Neuronal stem cell (in vitro differentiated cells): ENCODE measurements at places on chromosomes 7 and 10.

- peak; percentile 58 for DNase-seq
Measured at GRCh38 chr7:157851501-157852067, 514.8 kb downstream of the DNAJB6 start.

GRCh38 chr7:20316706-20317105 is 14.0 kb upstream of the ITGB8 start:
- DNase-seq, result no peak

DNA sequence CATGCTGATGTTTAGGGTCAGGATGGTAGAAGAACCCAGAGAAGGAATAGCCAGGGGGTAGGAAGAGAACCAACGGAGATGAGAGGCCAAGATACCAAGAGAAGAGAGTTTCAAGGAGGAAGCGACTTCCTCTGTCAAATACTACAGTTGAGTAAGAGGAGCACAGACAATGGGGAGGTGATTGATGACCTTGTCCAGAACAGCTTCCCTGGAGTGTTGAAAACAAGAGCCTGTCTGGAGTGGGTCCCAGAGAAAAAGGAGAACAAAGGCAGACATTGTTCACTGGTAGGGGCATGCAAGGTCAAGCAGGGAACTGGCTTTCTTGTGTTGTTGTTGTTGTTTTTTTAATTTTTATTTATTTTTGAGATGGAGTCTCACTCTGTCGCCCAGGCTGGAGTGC is 9.6 kb upstream of the TRIM56 start:
- no peak for DNase-seq

DNA sequence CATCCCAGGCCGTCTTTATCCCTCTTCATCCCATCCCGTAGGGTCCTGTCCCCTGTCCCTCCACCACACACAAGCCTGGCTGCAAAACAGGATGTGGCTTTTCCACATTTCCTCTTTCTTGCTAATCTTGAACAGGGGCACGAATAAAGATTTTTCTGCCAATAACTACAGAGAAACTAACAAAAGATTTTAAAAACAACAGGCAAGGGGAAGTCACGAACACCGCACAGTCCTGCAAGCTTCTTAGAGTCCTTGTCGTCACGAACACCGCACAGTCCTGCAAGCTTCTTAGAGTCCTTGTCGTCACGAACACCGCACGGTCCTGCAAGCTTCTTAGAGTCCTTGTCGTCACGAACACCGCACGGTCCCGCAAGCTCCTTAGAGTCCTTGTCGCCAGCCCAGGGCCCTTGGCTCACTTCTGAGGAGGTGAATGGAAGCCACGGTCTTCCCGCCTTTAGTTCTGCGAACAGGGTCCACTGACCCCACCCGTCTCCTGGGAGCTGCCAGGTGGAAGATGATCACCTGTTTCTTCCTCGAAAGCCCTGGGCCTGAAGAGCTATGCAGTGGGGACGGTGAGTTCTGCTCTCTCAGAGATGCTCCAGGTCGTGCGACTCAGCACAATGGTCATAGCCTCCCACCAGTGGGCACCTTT is 10.3 kb upstream of the INSIG1 start:
- DNase-seq, result no peak

- DNase-seq, result no peak
Measured at GRCh38 chr7:158819571-158820203, 9.6 kb downstream of the ESYT2 start.

- no peak for DNase-seq
Measured at GRCh38 chr7:116227678-116228239, 17.4 kb downstream of the TES start.

DNA sequence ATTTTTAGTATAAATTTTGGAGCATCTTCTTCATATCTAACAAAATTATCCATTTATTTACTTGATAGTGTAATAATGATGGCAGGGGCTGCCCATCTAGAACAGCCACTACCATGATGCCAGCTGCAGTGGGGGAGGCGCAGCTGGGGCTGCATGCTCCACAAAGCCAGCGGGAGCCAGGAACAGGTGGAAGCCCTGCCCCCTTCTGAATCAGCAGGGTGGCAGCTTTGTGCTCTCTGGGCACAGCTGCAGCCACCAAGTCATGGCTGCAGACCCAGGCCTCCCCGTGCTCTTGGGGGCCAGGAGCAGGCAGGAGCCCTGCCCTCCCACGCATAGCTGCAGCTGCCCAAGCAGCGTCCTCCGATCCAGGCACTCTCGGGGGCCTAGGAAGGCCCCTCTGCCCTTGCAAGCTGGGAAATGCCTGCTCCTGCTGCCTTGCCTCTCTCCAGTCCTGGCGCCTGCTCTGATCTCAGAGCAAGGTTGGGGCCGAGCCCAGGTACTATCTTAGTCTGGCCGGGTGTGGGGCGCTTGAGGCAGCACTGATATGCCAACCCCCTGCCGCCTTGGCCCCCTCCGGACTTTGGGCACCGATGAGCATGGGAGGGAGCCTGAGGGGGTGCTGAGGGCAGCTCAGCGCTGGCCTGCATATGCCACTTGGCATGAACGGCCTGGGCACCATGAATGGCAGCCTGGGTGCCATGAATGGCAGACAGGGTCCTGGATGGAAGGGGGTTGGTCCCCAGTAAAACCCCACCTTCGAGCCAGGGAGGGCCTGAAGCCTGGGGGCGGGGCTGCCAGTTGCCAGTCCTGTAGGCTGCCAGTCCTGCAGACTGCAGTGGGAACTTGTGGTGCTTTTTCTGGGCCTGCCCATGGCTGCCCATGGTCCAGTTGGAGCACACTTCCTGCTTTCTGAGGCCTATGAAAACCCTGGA is 1110.8 kb upstream of the POT1 start:
- DNase-seq, result no peak

GRCh38 chr10:44752451-44753441 is 158.4 kb upstream of the TMEM72 start:
- DNase-seq, result no peak

- no peak for DNase-seq
Measured at GRCh38 chr7:95530881-95531280, 45.1 kb downstream of the ASB4 start.

- DNase-seq, result no peak
Measured at GRCh38 chr7:155756322-155756721, 55.9 kb downstream of the SHH start.

DNA sequence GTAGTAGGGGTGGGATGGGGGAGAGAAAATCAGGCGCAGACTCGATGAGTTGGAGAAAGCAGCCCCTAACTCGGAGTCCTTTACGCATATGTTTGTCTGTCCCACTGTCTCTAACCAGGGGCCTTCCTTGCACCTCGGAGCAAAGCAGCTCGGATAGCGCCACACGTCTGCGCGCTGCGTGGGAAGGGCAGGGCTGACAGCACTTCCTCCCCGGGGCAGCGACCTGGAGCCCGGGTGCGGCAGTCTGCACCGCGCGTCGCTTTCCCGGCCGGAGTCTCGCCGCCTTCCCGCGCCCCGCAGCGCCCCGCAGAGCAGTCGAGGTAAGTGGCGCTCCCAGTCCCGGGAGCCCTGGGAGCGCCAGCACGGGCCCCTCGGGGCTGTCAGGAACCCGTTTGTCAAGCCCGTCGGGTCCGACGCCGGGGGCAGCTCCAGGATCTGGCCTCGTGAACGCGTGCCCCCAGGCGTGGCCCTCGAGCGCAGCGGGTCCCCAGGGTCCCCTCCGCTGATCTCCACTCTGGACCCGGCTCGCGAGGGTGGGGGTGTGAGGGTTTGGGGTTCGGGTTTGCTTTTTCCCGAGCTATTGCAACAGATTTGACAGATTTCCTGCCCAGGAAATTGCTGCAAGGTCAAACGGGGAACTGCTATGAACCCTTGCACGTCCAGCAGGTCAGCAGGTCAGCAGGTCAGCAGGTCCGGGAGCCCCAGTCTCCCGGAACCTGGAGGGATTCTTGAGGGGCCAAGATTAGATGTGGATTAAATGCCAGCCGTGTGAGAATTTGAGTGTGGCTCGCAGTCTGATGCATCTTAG is 597 bp downstream of the APBB1IP start:
- DNase-seq, result no peak

DNA sequence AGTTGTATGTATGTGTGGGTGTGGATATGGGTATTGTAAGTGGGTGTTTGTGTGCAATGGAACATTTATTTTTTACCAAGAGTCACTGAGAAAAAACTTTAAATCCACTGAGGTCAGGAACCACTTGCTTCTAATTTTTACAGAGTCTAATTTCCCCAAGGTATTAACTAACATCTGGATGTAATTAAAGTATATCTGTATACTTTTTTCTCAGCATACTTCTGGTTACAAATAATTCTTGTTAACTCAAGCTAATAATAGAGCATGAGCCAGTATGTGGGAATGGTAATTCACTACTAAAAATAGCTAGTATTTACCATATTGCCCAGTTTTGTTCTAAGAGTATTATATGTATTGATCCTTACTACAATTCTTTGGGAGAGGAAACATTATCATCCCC is 24.6 kb upstream of the STEAP4 start:
- no peak for DNase-seq

DNA sequence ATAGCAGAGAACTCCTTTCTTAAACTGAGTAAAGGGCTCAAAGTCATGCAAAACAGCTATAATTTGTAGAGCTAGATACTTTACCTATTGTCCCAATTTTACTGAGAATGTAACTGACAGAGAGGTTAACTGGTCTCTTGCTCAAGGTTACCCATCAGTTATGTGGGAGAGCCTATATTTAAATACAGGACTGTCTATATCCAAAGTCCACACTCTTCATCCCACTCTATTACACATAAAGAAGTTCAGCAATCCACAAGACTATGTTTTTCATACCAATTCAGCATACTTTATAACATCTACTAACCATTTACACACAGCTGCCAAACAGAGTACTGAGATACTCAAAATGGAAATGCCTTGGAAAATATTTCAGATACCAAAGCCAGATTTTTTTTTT is 100.2 kb downstream of the MICU1 start:
- no peak for DNase-seq
